Adipocyte (in vitro differentiated cells): ENCODE measurements at places on chromosomes 16 and 17.

- DNase-seq, result peak; percentile 11
Observed at GRCh38 chr16:83046664-83047063, 419.9 kb downstream of the CDH13 start.

DNA sequence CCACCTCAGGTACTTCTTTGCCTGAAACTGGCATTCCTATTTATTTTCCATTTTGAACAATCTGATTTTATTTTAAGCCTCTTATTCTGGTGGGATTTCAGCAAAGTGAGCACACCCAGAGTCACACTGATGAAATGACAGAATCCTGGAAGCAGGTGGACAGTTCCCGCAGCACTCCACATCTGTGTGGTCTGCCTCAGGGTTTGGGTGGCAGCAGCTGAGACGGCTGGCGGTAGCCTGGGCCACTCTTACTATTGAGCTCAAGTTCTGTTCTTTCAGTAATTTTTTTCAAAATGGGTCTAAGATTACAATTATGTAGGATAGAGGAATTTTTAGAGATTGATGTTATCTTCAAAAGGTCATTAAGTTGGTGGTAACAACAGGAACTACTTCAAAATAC is 32.5 kb upstream of the ENDOV start:
- DNase-seq, result no peak

DNA sequence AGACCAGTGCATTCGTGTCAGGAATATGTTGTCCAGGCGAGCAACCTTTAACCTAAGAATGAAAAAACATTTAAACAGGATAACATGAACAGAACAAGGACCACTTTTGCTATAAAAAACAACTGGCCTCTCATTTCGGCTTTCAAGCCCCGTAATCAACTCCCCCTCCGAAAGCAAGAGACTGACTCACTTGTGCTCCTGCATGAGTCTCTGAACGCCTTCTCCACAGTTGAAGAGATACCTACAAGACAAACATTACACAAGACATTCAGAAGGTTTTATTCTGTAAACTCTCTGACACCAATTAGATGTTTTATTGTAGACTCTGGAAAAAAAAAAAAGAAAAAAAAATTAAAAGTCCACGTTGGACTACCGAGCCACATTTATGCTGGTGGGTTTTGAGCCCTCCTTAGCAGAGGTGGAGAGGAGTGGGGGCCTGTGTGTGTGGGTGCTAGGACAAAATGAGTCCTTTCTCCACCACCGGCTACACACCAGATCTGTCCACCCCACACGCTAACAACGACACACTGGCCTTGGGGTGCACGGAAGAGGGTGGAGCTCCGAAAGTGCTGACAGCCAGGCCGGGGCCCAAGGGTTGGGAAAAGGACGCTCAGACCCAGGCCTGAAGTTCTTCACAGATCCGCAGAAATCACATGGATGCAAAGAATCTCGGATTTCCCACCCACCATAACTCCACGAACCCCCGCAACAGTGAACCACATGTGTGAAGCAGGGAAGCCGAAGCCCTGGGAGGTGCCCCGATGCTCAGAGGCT is 759 bp downstream of the ELAC2 start:
- DNase-seq, result peak; percentile 12

DNA sequence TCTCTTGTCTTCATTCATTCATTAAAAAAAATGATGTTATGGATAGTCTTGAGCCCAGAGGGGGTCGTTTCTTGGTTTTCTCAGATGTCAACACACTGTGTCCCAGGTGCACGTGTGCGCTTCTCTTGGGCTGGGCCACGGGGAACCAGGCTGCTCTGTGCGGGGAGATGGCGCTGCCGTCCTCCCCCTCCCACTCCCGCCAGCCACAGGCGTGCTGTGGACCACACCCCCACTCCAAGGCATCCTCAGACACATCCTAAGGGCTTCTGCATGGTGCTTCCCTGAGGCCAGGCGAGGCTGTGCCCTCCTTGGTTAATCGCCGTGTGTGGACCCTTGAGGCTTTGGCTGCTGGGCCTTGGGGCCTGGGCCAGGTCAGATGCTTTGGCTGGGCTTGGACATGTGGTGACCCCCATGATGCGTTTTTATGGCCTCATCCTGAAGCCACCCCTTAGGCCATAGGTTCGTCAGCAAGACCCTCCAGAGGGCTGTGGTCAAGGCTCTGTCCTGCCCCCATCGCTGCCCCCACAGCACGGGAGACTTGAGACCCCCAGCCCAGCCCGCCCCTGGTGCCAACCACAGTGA is 245.7 kb upstream of the CIBAR2 start:
- no peak for DNase-seq

DNA sequence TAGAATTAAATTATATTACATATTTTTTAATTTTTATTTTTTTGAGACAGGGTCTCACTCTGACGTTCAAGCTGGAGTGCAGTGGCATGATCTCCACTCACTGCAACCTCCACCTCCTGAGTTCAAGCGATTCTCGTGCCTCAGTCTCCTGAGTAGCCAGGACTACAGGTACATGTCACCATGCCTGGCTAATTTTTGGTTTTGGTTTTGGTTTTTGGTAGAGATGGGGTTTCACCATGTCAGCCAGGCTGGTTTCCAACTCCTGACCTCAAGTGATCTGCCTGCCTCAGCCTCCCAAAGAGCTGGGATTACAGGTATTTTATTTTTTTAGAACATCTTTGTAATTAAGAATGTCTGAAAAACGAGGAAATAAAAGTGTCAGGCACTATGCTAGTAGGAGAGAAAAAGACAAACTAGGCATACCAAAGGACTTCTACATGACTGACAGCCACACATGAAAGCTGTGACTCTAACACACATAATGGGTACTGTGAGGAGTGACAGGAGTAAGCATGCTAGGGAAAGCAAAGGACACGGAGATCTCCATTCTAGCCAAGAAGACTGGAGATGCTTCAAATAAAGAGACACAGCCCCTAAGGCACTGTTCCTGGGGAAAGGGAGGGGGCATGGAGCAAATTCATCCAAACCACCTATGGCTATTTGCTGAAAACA is 7.3 kb downstream of the GNA13 start:
- DNase-seq, result no peak

DNA sequence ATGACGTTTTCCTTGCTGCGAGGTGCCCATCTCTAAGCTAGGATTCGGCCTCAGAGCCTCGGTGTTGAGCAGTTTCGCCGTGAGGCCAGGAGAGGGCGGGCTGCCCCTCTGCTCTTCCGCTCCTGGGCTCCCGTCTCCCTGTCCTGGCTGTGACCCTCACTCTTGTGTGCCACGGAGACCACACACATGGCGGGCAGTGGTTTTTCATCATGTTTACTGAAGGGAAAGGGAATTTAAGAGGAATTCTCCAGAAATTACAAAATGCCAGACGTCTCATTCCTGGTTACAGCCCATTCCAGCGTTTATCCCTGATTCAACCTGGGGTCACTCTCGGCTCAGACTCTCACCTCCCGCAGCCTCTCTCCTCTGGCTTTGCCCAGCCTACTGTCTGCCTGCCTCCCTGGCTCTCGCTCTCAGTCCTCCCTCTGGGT is 96.8 kb upstream of the ELAC2 start:
- peak; percentile 82 for DNase-seq

DNA sequence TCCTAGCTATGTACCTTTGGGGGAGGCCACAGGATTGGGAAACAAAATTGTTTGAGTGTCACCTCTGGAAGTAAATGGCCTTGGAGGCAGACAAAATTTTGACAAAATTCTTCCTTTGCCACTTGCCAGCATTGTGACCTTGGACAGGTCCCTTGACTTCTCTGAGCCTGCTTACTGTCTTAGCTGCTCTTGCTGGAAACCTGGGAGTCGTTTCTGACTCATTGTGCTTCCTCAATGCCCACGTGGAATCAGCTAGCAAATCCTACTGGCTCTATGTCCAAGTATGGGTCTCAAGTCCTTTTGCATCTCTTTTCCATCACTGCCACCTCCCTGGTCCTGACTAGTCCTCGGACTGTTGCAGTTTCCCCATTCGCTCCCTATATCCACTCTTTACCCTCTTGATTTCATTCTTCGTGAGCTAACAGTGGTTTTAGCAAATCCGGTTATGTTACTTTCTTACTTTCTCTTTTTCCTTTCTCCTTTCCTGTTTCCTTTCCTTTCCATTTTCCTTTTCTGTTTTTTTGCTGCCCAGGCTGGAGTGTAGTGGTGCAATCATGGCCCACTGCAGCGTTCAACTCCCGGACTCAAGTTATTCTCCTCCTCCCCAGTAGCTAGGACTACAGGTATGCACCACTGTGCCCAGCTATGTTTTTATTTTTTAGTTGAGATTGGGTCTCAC is 68.1 kb upstream of the LGALS9 start:
- DNase-seq, result no peak

- no peak for DNase-seq
Observed at GRCh38 chr16:14026572-14027285, 44.4 kb upstream of the MRTFB start.

DNA sequence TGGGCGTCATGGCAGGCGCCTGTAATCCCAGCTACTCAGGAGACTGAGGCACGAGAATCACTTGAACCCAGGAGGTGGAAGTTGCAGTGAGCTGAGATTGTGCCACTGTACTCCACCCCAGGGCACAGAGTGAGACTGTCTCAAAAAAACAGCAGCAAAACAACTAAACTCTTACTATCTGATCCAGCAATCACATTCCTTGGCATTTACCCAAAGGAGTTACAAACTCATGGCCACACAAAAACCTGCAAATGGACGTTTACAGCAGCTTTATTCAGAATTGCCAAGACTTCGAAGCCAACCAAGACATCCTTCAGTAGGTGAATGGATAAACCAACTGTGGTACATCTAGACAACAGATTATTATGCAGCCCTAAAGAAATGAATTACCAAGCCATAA is 4.0 kb downstream of the SIAH1 start:
- DNase-seq, result peak; percentile 36

- DNase-seq, result no peak
Observed at GRCh38 chr17:70290770-70291169, 121.4 kb downstream of the KCNJ2 start.

- no peak for DNase-seq
Observed at GRCh38 chr17:82751171-82751570, 694 bp upstream of the TBCD start.

DNA sequence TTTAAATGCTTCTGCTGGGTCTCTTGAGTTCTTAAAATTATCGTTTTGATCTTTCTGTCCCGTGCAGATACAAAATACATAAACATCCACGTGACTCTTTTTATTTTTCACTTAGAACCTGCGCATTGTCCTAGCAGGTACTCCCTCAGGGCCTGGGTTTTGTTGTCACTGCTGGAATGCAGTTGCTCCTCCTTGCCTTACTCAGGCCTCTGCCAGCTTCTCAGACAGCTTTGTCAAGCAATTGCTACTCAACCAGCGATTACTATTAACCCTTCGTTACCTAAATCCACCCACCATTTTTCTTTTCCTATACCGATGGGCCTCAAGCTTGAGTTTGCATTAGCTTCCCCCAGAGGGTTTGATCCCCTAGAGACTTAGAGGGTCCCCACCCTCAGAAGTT is 405.9 kb upstream of the RBFOX1 start:
- DNase-seq, result no peak

DNA sequence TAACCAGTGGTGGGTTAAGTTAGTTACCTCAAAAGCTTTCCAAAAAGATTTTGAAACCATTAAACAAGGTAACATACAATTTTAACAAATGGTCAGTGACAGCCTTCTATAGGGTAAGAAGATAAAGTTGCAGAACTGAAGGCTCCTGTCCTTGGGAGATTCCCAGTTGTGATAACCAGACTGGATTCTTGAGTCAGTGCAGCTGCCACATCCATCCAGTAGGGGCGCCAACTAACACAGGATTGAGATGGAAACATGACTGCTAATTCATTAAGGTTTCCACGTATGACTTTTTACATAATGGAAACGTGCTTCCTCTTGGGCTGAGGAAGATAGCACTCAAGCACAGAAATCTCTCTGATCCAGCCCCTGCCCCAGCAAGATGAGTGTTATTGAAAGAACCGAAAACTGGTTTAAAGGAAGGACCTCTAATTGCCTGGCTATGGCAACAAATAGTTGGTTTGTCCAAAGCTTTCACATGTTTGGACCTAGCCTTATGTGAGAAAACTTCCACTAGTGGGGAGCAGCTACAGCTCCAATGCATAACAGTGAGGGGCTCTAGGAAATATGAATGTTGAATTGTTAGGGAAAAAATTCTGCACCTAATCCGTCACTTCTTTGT is 269.8 kb upstream of the MYOCD start:
- DNase-seq, result peak; percentile 24

DNA sequence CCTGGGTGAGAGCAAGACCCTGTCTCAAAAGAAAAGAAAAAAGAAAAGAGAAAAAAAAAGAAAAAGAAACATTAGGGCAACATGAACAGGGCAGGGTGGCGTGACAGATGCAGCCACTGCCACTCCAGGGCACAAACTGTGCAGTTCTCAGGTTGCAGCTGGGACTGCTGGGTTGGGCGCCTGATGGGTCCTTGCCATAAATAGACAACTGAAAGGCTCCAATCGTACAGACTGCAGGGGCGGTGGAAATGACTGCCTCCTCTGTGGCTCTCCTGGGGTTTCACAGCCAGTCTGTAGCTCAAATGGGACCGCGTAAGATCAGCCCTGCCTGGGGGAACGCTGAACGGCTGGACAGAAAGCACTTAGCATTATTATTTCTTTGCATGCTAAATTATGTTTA is 130.7 kb downstream of the CPPED1 start:
- DNase-seq, result no peak

GRCh38 chr17:77544347-77545110 is 403.8 kb downstream of the SEC14L1 start:
- no peak for DNase-seq

DNA sequence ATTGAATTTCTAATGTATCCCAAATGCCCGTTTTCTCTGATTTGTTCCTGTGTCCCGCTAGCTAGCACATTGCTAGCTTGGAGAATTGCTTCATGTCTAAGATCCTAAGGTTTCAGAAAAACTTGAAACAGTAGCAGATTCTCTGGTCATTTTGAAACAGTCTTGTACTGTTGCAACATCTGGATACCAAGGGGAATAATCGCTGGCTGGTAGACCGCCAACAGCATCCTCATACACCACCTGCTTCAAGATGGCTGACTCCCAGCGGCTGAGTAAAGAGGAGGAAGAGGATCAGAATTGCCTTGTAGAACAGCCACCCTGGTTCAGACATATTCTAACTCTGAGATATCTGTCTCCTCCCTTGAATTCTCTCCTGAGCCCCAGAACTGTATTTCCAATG is 226.7 kb upstream of the ELAC2 start:
- peak; percentile 22 for DNase-seq

DNA sequence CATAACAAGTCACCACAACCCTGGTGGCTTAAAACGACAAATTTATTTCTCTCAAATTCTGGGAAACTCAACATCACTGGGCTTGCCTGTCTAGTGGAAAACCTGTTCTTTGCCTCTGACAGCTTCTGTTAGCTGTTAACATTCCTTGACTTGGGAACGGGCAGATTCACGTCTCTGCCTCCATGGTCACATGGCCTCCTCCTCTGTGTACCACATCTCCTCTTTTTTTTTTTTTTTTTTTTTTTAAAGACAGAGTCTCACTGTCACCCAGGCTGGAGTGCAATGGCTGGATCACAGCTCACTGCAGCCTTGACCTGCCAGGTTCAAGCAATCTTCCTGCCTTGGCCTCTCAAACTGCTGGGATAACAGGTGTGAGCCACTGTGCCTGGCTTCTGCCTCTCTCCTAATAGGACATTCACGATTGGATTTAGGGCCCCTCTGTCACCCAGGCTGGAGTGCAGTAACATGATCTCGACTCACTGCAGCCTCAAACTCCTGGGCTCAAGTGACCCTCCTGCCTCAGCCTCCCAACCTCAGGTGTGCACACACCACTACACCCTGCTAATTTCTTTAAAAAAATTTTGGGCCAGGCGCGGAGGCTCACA is 11.7 kb upstream of the LLGL1 start:
- no peak for DNase-seq
